ENCODE measurements at places on chromosomes 11 and 22. TPM values are rescaled to one million over a fixed set of nuclear protein-coding genes. Genes with fewer than 3 reads are reported as not detected.
A peak's percentile ranks its signal among the peaks of the same experiment; 100 is the strongest.

GRCh38 chr11:115201111-115201792 is 303.0 kb downstream of the CADM1 start:
- no peak overlapping the region for H3K4me3 ChIP-seq
- DNase-seq = no peak
- H3K36me3 ChIP-seq = no peaks in the 10 kb centered on the region
- no peaks in the 10 kb centered on the region for H3K4me1 ChIP-seq
- no peak overlapping the region for H3K27ac ChIP-seq
- no peaks in the 10 kb centered on the region for H3K27me3 ChIP-seq

GRCh38 chr11:58864335-58864734 is 19.8 kb upstream of the GLYATL2 start:
- H3K27me3 ChIP-seq = peaks cover 5% of the 10 kb centered on the region
- H3K27ac ChIP-seq = no peak overlapping the region
- H3K4me1 ChIP-seq = no peaks in the 10 kb centered on the region
- DNase-seq = no peak

GRCh38 chr22:25492841-25493734 is 71.4 kb upstream of the GRK3 start:
- no peak overlapping the region for H3K27ac ChIP-seq
- H3K4me3 ChIP-seq = no peak overlapping the region
- H3K27me3 ChIP-seq = no peaks in the 10 kb centered on the region
- H3K4me1 ChIP-seq = peaks cover 4% of the 10 kb centered on the region

Gene OR6A2
- polyA plus RNA-seq = not detected

DNA sequence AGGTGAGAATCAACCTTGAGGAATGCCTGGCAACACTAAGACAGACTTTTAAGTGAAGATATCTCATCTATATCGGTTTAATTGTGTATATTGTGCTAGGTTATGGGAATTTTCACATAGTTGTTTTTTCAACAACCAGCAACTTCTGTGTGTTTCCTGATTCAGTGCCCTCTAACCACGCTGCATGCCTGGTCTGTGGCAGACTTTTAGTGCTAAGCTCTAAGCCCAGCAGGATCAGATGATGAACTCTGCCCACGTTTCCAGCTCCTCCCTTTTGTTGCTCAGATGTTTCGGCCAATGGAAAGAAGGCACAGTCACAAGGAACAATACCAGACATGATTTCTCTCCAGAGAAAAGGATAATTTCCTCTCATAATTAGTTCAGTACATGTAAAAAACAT is 1.4 kb upstream of the VWA5A start:
- no peak for DNase-seq
- H3K4me3 ChIP-seq = no peak overlapping the region
- peaks cover 3% of the 10 kb centered on the region for H3K27me3 ChIP-seq
- H3K36me3 ChIP-seq = peaks cover 2% of the 10 kb centered on the region

Gene OR2AT4
- not detected for polyA plus RNA-seq

Gene OR51B2
- polyA plus RNA-seq = not detected

- H3K27ac ChIP-seq = peak overlapping the region; percentile 84
- no peak for DNase-seq
- peaks cover 43% of the 10 kb centered on the region for H3K4me1 ChIP-seq
- peak overlapping the region; percentile 96 for H3K4me3 ChIP-seq
These were observed 1.0 kb upstream of the ALKBH8 start for GRCh38 chr11:107566569-107566968.

DNA sequence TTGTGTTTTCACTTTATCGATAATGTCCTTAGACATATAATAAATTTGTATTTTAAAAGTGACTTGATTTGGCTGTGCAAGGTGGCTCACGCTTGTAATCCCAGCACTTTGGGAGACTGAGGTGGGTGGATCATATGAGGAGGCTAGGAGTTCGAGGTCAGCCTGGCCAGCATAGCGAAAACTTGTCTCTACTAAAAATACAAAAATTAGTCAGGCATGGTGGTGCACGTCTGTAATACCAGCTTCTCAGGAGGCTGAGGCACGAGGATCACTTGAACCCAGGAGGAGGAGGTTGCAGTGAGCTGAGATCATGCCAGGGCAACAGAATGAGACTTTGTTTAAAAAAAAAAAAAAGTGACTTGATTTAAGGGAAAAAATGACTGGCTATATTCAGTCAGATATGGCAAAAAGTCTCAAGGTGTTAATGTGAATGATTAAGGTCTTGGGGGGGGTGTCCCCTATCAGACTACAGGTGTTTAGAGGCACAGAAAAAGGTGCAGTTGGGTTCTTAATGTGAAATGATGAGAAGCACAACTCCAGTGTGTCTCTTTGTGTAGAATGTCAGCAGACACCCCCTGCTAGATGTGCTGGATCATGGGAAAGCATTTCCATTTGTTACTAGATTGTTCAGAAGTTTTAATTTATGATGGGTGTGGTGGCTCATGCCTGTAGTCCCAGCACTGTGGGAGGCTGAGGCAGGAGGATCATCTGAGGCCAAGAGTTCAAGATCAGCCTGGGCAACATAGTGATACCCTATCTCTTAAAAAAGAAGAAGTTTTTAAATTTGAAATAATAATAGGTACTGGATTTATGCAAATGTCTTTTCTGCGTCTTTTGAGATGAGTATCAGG is 17.0 kb downstream of the NEAT1 start:
- peak overlapping the region; percentile 75 for H3K4me3 ChIP-seq
- H3K36me3 ChIP-seq = no peaks in the 10 kb centered on the region
- H3K27me3 ChIP-seq = no peaks in the 10 kb centered on the region

Gene CNIH2
- polyA plus RNA-seq = not detected

DNA sequence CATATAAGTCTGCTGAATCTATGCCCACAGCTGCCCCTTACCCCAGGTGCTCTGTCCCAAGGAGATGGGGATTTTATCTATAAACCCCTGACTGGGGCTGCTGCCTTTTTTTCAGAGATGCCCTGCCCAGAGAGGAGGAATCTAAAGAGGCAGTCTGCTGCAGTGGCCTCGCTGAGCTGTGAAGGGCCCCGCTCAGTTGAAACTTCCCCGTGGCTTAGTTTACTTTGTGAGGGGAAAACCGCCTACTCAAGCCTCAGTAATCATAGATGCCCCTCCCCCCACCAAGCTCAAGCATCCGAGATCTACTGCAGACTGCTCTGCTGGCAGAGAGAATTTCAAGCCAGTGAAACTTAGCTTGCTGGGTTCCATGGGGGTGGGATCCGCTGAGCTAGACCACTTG is 7.4 kb upstream of the SCGB1D4 start:
- H3K4me3 ChIP-seq = no peak overlapping the region
- H3K27me3 ChIP-seq = peaks cover 30% of the 10 kb centered on the region
- H3K4me1 ChIP-seq = peaks cover 3% of the 10 kb centered on the region
- DNase-seq = no peak

DNA sequence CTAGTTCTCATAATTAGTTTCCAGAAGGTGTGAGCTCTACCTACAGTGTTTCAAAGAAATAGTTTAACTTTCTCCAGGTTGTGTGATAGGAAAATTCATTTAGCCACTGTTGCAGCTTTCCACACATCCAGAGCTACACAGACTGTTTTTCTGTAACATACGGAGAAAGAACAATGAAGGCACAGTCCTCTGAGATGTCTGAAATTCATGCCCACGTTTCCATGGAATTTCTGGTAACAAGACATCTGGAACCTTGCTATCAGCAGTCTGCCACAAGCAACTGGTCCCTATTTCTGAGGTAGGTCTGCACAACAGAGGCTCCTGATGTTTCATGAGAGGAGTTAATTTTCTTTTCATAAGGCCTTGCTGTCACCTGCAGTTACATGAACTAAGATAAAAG is 273.3 kb upstream of the C11orf87 start:
- H3K27ac ChIP-seq = no peak overlapping the region
- H3K36me3 ChIP-seq = no peaks in the 10 kb centered on the region
- no peaks in the 10 kb centered on the region for H3K27me3 ChIP-seq

Gene ENTHD1
- polyA plus RNA-seq = not detected

Gene KRTAP5-11
- polyA plus RNA-seq = not detected

- H3K4me1 ChIP-seq = peaks cover 24% of the 10 kb centered on the region
- no peak overlapping the region for H3K4me3 ChIP-seq
- DNase-seq = no peak
- no peaks in the 10 kb centered on the region for H3K27me3 ChIP-seq
- H3K36me3 ChIP-seq = peaks cover 24% of the 10 kb centered on the region
These were observed 7.8 kb downstream of the DCPS start for GRCh38 chr11:126311401-126312291.

- H3K27me3 ChIP-seq = no peaks in the 10 kb centered on the region
- H3K36me3 ChIP-seq = no peaks in the 10 kb centered on the region
- no peak overlapping the region for H3K4me3 ChIP-seq
- no peaks in the 10 kb centered on the region for H3K4me1 ChIP-seq
- no peak overlapping the region for H3K27ac ChIP-seq
These were observed 6.5 kb downstream of the MRPL23 start for GRCh38 chr11:1953489-1954266.

Gene LRRC74B
- polyA plus RNA-seq = not detected

Gene TAGLN
- polyA plus RNA-seq = 11.5 TPM

GRCh38 chr11:130603335-130603906 is 155.0 kb downstream of the ADAMTS15 start:
- no peak overlapping the region for H3K27ac ChIP-seq
- no peak overlapping the region for H3K4me3 ChIP-seq
- no peaks in the 10 kb centered on the region for H3K36me3 ChIP-seq
- no peak for DNase-seq
- H3K27me3 ChIP-seq = peaks cover 8% of the 10 kb centered on the region

Gene SLC36A4
- 23.6 TPM for polyA plus RNA-seq
